NCI-H1105 treated with DMSO at 0.1 percent for 48 hours (cell line): ENCODE measurements at places on chromosomes 5 and 9.

GRCh38 chr9:8136477-8136876 lies 336.9 kb upstream of the DMAC1 start:
- no peak for DNase-seq

GRCh38 chr9:117354244-117354847 lies 60.5 kb downstream of the ASTN2 start:
- no peak for DNase-seq

- peak; percentile 91 for DNase-seq
Observed at GRCh38 chr5:177301503-177302165, 1.9 kb downstream of the RAB24 start.

DNA sequence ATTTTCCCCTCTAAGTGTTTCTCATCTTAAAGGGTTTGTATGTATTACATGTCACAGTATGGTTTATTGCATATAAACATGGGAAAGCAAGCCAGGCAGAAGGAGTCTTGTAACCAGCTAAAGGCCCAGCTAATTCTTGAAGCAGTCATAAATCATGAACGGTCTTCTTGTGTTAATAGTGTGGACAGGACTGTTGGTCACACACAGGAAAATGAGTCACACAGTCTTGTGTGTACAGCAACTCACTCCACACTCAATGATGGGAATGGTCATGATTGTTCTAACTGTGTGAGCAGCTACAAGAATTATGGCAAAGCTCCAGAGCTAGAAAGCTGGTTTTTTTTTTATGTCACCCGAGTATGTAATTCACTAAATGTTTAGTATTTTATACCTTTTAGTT lies 123.9 kb downstream of the GHR start:
- no peak for DNase-seq

- DNase-seq = no peak
Observed at GRCh38 chr9:88753691-88754367, 218.9 kb downstream of the NXNL2 start.

DNA sequence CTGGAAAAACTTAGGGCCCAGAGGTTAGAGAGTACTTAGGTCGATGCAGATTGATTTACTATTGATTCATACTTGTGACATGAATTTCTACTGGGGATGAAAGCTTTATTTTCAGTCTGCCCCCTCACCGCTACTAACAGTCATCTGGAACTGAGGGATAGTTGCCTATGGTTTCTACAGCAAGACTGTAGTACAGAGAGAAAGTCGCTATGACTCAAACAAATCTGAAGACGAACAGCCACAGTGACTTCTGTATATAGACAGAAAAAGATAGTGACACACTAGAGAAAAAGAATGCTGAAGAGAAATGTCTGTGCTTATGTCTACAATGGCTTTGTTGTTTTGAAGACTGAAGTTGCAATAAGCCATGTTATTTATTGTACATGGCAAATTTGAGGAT lies 17.3 kb downstream of the OR13D1 start:
- no peak for DNase-seq

DNA sequence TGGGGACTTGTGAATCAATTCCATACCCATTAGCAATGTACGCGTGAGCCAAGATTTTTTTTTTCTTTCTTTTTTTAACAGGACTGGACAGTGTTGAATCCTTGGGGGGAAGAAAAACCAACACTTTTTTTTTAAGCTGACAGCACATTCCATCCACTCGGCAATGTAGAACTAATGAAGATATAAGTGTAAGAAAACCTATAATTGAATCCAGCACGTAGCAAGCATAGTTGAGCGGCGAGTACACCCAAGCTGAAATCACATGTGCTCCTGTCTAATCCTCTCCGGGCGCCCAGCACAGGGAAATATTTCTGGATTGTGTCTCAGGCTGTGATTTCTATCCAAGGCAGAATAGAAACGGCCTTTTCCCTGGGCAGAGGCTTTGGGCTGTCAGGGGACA lies 118.2 kb downstream of the BOD1 start:
- no peak for DNase-seq
